Stimulated activated CD8-positive, alpha-beta memory T cell treated with anti-CD3 and anti-CD28 coated beads, Interleukin-4, amount 100 ng/mL, for 4 hours (primary cell): ENCODE measurements at places on chromosomes 1 and 21.

GRCh38 chr21:26137379-26138060 lies 33.0 kb downstream of the APP start:
- no peak for DNase-seq

DNA sequence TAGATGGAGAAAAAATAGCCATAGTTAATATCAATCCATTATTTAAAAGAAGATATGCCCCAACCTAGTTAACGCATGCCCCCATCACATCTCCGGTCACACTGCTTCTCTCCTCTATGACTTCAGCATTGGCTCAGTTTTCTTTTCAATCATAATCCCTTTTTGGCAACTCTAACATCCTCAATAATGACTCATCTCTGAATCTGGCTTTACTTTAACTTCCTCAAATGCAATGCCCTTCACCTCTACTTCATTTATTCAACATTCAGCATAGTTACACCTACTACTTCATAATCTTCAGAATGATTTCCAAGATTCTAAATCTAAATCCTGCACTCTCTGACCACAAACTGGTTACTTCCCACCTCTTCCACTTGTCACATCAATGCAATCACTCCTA lies 417.3 kb downstream of the USH2A start:
- no peak for DNase-seq

GRCh38 chr1:198925567-198925966 lies 286.7 kb downstream of the PTPRC start:
- no peak for DNase-seq

DNA sequence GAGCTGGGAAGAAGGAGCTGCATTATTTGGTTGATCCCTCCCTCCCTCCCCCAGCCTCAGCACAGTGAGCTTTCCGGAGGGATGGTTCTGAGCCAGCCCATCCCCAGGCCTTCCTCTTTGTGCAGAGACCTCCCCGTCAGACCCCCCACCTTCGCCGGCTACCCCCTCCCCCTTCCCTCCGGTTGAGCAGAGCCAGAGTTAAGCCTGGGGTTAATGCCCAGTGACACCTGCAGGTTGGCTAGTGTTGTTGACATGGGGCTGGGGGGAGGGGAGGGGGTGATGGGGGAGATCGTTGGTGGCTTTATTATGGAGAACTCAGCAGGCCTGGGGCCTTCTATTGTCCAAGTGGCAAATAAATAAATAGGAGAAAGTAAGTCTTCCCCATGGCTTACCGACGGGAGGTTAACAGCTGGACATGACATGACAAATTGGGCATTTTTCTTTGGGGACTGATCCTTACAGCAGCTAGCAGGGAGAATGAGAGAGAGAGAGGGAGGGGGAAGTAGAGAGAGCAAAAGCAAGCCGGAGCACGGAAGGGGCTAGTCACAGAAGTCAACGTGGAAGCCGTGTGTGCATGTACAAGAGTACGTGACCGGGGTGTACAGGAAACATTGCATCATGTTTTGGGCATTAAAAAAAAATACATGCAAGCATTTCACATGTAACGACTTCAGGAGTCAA lies 131.1 kb downstream of the TMEM53 start:
- no peak for DNase-seq

GRCh38 chr21:43809346-43809799 lies 20.0 kb downstream of the RRP1 start:
- DNase-seq: no peak

- DNase-seq: no peak
These were observed 29.3 kb downstream of the PRDX6 start for GRCh38 chr1:173506437-173506836.
